Astrocyte of the cerebellum (primary cell): ENCODE measurements at places on chromosomes 6 and 20.

DNA sequence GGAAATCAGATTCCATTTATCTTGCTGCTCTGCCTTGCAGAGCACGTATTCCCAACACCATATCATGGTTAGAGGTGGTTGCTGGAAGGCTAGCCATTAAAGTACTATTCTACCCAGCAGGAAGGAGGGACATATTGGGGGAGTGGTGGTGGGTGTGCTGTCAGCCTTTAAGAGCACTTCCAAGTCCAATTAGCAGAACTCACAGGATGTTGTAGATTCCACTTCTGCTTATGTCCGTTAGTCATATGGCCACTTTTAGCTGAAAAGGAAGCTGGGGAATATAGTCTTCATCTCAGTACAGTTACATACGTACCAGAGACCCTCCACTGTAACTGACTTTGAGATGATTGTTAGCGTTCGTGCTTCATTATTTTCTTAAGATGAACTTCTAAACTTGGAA, 94.4 kb downstream of the SAMD3 start:
- DNase-seq, result no peak

DNA sequence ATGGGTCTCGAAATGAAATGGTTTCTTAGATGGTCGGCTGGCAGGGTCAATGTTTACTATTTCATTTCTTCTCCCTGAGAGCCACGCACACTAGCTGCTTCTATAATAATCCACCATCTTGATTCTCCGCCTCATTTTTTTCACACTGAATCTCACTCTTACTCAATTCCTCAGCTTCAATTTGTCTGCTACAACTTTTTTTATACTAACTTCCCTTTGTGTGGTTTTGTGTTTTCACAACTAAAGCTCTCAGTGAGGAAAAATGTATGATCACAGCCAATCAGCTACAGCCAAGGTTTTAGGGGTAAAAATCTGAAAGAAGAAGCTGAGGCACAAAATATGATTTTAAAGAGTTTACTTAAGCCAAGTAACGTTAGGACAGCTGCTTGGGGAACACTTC, 1309.4 kb downstream of the EPHA7 start:
- DNase-seq, result no peak

GRCh38 chr6:127515234-127515793, 3.8 kb downstream of the MTCL3 start:
- no peak for DNase-seq

DNA sequence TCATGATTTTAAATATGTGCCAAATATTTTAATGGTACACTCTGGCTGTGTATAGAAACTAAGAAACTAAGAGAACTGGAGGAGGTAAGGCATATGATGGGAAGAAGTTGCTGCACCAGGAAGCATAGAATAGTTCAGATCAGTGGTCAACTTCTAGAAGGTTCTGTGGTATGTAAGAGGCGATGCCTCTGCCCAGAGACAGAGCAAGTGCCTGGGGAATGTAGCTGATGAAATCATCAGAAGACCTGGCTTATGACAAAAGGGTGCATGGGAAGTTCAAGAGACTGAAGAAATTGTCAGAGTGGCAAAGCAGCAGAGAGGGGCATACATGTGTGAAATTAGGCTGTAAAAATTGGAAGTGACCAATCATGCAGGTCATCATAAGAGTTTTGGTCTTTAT, 580.8 kb downstream of the BMP2 start:
- no peak for DNase-seq

DNA sequence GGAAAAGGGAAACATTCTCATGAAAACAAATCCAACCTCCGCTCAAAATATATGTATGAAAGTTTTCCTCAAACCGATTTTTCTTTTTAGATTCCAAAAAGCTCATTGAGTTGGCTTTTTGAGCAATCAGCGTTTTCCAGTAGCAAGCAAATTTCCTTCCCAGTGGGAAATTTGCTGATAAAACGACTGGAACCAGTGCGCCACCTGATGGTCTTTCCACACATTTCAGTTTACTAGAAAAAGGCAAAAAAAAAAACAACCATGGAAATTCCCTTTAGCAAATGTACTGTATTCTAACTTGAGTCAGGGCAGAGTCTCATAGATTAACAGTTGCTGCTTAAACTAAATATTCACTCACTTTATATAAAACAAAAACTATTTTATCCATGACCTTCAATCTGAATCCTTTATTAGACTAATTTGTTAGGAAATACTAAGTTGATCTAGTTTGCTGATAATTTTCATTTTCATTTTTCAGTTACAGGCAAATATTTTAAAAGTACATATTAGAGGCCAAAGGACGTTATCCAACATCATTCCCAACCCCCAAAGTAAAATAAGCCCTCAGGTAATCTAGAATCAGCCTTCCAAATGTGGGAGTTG, 271.5 kb downstream of the FOXA2 start:
- peak; percentile 5 for DNase-seq

DNA sequence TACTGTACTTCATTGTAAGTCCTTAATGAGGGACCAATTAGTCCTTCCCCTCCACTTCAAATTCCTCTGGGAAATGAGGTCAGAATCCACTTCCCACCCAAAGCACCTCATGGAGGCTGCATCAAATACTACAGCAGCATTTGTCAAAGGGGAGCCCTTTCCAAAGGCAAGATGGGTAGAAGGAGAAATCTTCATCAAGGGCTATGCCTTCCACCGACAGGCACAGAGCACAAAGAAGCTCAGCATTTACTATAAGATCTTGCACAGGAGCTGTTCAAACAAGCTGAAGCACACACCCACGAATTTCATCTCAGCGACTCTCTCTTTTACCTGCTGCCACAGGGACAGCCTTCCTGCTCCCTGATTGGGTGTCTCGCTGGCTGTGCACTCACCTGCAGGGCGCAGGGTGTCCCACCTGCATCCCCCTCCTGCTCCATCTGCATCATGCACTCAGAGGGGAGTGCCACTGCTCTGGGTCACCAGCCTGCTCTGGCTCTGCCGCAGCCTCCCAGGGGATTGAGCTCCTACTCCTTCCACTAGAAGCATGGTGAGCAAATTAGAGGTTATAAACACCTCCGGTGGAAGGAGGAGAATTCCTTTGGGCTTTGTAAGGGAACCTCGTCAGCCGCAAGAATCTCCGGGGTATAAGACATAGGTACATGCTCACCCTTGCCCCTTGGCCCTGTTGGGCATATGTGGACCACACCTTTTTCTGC, 164.5 kb downstream of the ATXN1 start:
- no peak for DNase-seq

DNA sequence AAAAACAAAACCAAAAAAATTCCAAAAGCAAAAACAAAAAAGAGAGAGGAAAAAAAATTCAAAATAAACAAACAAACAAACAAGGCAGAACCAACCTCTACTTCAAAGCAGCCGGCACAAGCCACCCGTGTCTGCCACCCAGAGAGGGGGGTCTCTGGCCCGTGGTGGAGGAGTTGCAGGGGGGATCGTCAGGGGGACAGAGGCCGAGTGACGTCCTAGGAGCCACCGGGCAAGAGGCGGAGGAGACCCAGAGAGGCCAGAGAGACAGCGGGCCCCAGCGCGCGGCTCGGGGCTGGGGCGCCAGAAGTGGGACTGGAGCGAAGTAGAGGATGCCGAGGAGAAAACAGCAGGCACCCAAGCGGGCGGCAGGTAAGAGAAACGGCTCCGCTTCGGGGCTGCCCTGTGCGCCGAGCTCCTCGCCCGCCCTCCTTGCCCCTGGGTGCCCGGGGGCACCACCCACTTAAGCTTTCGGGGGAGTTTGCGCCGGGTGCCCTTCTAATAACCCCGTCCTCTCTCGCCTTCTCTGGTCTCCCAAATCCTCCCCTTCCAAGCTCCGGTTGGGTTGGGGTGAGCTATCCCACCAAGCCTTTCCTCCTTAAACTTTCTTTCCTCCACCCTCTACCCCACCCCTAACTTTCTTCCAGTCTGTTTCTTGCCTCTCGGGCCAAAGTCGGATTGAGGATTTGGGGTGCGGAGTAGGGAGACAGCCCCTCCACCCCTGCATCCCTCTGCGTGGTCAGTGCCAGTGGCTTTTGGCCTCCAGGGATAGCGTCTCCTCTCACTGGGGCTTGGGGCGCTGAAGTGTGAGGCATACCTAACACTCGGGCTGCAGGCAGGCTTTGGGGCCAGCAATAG, 1.0 kb downstream of the TSHZ2 start:
- no peak for DNase-seq

GRCh38 chr6:41646026-41646795, 7.9 kb downstream of the MDFI start:
- DNase-seq, result no peak

DNA sequence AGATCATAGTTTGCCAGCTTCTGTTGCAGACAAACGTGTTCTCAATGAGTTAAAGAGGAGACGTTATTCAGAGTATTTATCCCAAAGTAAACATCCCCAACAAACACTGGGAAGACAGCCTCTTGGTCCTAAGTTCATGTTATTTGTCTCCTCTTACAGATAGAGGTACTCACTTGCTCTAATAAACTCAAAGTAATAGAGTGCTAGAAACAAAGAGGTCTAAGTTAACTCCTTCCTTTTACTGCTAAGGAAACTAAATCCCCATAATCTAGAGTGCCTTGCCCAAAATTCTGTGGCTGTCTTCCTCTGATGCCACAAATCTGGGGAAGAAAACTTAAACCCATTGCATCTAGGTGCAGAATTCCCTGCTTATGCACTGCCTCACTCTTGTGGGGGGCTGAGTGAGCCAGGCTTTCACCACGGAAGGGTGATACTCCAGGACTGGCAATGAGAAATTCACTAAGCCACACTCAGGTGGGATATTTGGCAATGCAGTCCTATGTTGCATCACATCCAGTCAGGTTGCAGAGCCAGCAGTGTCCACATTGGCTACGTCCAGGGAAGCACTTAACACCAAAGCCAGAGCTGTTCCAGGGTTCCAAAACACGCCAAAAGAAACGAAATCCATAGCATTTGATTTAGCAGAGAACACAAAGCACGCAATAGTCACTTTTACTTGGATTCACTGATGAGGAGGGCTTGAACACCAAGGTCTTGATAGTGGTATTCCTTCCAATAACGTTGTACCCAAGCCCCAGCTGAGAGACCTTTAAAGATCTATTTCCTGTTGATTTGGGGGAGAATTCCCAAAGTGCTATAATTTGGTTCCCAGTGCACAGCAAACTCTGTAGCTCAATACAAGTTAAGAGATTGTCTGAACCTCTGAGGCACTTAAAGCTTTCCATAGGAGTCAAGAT, 81.0 kb upstream of the FOXQ1 start:
- no peak for DNase-seq

- DNase-seq, result no peak
Observed at GRCh38 chr20:3222635-3223600, 13.6 kb downstream of the ITPA start.

DNA sequence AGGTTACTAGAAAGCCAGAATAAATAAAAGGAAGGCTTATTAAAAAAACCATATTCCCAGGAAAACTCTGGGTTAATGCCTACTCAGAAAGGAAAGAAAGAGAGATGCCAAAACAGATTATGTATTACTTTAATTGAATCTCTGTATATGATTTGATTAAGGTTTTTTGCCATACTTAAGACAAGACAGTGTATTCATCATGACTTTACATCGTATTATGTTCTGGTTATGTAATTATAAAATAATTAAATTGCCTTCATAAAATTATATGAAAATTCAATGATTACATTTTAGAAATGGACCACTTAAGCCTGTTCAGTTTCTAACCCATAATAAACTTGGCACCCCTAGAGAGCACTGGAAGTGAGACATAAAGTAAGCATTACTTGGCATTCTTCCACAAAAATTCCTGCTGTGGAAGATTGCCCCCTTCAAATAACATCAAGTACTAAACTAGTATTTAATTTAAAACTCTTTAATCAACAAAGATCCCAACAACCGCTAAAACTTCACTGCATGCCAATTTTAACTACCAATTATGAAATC, 20.8 kb upstream of the IBTK start:
- no peak for DNase-seq

GRCh38 chr20:41701588-41702348, 83.6 kb upstream of the CHD6 start:
- DNase-seq, result no peak

DNA sequence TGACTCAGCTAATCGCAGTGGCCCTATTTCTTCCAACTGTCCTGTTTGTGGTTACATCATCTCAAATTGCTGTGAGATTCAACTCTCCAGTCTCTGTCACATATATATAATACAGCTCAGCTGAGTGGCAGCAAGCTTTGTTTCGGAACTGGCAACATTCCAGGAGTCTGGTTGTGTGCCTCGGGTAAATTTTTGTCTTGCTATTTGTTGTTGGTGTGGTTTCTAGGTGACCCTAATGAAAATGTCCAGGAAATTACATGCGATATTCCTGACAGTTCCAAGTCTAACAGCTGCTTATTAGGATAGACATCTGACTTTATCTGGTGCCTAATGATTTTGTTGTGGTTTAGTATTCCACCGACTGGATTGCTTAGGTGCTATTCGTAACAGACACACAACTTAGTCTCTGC, 581.8 kb downstream of the CD109 start:
- peak; percentile 8 for DNase-seq

- no peak for DNase-seq
Observed at GRCh38 chr6:130070792-130071191, 52.4 kb downstream of the L3MBTL3 start.
